ENCODE measurements at places on chromosomes 16 and 17.

DNA sequence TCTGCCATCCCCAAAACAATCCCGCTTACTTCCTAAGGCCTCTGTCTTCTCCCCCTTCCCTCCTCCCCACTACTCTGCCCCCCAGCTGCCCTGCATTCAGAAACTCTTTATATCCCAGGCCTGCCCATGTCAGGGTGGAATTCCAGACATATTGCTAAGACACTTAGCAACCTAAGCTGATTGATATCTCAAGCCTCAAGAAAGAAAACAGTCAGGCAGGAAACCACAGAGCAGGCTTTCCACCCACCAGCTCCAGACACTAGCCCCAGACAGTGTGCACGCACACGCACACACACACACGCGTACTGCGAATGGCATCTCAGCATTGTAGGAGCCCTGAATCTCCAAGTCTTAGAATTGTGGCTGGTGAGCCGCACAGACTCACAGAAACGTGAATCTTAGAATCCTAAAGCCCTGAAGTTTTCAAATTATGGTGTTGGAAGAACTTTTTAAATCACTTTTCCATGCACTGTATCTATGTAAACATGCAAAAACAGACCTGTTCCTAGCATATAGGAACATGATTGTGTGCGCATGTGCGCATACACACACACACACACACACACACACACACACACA, 8.8 kb upstream of the LPCAT2 start:
- DNase-seq, result peak; percentile 98

GRCh38 chr16:30748634-30749445, 615 bp downstream of the PHKG2 start:
- DNase-seq, result peak; percentile 76

- DNase-seq, result no peak
These were observed 3.2 kb downstream of the OR2C1 start for GRCh38 chr16:3358871-3359270.

DNA sequence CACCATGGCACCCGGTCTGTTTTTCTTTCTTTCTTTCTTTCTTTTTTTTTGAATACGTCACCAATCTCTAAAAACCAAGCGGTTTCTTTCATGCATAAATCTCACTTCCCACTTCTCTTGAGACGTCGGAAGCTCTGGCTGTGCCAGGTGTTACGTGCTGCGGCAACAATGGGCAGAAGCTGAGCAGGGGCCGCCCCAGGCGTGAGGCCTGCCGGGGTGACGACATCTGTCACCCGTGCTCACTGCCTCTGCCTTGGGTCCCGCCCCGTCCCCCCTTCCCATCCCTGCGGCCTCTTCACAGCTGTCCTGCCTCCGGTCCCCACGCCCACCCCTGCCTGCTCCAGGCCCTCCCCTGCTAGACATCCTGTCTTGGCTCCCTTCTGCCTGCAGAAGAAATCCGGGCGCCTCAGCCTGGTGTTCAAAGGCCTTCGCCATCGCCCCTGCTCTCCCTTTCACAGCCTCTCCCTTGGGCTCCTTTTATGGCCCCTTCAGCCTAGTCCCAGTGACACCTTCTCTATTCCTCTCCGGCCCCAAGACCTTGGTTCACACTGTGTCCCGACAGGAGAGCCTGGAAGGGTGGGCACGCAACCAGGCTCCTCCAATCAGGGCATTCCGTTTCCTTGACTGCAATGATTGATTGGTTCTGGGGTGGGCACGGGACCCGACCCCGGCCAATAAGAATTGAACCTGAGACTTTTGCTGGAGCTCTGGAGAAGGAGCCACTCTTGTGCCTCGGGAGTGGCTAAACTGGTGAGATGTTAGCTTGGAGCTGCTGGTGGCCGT, 4.8 kb downstream of the P2RX1 start:
- no peak for DNase-seq

DNA sequence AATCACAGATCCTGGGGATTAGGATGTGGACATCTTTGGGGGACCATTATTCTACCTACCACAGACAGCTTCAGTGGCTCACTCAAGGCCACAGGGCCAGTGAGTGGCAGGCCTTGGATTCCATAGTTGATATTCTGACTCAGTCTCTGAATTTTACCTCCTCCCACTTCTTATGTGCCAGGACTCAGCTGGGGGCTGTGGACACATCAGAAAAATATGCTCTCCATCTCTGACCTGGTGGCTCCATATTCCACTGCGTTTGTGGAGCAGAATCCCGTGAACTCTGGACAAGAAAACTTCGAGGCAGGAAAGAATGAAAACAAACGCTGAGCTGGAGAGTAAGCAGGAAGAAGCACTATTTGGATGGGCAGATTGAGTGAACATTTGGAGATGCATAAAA, 301.8 kb upstream of the MAF start:
- no peak for DNase-seq

DNA sequence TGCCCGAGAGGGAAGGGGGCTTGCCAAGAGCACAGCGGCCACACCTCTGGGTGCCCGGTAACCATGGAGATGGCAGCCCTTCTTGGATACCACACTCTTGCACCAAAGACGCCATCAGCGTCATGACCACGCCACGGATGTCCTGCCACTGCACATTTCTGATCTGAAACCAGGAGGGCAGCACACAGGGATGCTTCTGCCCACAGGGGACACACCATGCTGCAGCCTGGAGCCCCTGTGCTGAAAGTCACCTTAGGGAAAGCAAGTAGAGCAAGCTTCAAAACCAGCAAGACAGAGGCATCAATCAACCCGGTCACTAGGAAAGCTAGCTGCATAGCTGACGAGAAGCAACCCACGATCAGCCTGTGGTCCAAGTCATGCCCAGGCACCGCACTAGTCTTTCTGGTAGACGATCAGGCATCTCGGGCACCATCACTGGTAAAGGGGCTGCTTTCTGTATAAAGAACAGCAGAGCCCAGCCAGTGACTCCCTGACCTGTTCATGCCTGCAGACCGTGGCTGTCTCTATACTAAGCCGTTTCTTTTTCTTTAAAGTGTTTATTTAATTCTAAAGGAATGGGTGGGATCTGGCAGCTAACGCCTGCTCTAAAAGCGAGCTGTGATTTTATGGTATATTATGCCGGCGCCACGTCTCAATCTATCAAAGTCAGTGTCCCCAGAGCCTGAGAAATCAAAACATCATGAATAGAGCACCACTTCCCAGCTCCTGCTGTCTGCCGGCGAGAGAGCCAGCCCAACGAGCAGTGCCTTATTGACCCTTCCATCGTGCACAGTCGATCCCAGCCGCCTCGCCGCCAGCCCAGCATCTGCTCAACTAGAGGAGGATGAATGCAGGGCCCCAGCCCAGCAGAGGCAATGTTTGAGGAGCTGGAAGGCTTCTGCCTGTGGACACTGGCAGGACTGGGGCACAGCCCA, 244.7 kb downstream of the RBFOX3 start:
- DNase-seq, result no peak

- no peak for DNase-seq
These were observed 10.3 kb upstream of the ABCC3 start for GRCh38 chr17:50624321-50624934.

DNA sequence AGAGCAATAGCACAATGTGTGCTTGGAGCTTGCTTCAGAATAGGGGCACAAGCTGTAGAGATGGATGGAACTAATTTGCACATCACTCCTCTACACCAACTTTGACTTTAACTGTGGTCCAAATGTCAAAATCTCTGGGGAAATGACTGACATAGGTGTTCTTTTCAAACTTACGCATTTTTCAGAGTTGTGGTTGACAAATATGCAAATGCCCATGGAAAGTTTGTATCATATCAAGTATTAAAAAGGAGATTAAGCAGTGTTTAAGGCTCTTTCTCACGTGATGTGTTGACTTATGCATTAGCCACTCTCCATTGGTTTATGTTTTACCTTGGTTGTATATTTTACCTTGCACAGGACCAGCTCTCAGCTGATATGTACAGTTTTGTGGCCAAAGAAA, 77.1 kb downstream of the ELAC2 start:
- DNase-seq, result no peak

- DNase-seq, result no peak
These were observed 51.3 kb downstream of the PIMREG start for GRCh38 chr17:6495450-6496115.

- DNase-seq, result peak; percentile 69
These were observed 29.2 kb upstream of the PHB1 start for GRCh38 chr17:49443862-49444261.

GRCh38 chr17:14469971-14470370, 169.1 kb downstream of the HS3ST3B1 start:
- no peak for DNase-seq

DNA sequence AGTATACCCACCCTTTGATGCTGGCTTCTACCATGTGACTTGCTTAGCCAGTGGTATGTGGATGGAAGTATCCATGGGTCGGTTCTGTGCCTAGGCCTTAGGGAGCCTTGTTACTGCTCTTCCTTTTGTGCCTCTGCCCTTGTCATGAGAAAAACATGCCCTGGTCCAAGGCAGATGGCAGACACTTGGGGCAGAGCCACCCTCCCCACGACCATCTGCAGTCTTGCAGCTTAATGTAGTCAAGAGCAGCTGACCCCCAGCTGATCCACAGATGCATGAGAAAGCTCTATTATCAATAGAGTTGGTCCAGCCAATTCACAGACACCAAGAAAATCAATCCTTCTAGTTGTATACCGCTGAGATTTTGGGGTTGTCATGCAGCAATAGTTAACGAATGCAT, 95.7 kb downstream of the SLC39A11 start:
- no peak for DNase-seq

GRCh38 chr17:2947996-2948550, 115.3 kb downstream of the OR1D5 start:
- DNase-seq, result no peak

DNA sequence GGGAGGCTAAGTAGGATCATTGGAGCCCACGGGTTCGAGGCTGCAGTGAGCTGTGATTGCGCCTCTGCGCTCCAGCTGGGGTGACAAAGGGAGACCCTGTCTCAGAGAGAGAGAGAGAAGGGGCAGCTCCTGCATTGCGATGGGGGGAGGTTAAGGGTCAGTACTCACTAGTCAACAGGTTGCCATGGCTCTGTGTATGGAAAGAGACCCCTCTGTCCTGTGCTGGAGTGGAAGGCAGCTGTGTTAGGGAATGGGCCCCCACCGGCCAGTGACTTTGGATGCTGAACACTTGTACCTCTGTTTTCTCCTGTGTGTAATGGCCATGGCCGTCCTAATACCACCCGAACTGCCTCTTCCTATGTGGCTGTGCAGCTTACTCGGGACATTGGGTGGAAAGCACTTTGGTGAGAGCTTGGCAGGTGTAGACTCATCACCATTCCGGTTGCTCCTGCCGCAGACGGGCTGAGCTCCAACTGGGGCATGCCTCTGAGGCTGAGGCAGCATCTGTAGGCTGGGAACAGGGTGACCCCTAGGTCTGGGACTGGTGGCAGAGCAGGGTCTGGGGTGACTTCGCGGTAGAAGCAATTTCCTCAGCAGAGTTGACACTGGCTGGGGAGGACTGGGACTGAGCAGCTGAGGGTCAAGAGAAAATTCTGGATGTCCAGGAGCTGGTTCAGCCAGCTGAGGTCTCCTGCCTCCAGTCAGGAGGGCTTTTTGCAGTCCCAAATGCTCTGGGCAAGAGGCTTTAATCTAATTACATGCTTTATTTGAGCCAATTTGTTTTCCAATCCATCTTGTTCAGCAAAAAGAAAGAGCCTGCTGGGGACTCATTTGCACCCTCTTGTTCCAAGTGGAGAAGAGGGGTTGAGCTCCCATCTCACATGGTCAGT, 184.5 kb downstream of the NTN1 start:
- no peak for DNase-seq

DNA sequence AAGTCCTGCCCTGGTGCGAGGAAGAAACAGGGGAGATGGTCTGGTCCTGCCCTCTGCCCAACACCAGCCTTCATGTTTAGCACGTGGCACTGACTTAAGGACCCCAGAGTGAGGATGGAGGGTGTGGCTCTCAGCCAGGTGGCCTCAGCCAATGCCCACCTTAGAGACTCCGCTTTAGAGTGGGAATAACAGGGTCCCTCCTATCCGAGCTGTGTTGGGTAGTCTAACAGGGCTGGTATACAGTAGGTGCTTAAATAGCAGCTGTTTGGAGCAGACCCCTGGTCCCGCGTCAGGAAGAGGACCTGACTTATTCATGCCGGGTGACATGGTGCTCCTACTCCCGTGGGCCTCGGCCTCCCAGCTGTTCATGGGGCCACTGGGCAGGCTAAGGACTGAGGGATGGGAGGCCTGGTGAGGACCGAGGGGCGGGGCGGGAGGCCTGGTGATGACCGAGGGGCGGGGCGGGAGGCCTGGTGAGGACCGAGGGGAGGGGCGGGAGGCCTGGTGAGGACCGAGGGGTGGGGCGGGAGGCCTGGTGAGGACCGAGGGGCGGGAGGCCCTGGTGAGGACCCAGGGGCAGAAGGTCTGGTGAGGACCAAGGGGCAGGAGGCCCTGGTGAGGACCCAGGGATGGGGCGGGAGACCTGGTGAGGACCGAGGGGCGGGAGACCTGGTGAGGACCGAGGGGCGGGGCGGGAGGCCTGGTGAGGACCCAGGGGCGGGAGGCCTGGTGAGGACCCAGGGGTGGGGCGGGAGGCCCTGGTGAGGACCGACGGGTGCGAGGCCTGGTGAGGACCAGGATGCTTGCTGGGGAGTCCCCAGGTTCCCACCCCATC, 7.6 kb downstream of the ZFPM1 start:
- DNase-seq, result no peak

- DNase-seq, result no peak
These were observed 353.9 kb upstream of the C16orf82 start for GRCh38 chr16:26712876-26713275.

DNA sequence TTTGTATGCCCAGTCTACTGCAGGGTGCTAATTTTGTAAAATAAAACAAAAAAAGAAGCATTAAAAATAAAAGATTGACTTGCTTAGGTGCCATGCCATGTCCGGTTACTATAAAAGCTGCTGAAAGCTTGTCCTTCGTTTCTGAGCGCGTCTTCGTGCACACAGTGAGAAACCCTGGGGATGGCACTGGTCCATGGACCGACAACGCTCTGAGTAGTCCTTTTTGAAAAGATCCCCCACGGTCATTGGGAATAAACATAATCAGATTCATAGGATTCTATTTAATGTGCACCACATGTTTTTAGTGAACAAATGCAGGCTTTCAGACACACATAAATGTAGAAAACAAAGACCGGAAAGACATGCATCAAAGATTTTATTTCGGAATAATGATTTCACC, 146.3 kb downstream of the XYLT1 start:
- no peak for DNase-seq
